Activated T-cell treated with anti-CD3 and anti-CD28 coated beads, Interleukin-2, amount 50 U/mL, for 48 hours (primary cell): ENCODE measurements at places on chromosomes 1 and 21.

DNA sequence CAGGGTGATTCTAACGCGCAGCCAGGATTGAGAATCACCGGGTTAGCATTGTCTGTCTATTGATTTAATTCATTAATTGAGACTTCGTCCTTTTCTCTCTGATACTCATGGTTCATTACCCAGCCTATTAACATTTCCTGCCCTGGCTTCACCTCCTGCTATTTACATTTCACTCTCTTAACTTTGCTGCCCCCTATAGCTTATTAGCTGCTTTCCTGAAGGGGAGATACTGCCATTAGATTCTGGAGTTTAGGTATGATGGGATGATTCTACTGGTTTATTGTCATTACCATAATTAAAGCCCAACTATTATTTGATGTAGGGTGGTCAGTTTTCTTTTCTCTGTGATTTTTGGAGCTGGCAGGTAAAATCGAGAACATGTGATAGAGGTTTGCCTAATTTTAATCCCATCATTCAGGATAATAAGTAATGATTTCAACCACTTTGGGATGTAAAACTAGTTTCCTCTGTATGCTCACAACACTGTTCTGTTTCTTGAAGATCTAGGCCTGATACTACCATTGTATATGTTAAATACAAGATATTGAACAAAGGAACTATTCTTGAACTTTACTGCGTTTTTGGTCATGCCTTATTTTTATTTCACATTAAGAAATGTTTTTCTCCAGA, 6.4 kb downstream of the PPP2R5A start:
- DNase-seq = no peak

DNA sequence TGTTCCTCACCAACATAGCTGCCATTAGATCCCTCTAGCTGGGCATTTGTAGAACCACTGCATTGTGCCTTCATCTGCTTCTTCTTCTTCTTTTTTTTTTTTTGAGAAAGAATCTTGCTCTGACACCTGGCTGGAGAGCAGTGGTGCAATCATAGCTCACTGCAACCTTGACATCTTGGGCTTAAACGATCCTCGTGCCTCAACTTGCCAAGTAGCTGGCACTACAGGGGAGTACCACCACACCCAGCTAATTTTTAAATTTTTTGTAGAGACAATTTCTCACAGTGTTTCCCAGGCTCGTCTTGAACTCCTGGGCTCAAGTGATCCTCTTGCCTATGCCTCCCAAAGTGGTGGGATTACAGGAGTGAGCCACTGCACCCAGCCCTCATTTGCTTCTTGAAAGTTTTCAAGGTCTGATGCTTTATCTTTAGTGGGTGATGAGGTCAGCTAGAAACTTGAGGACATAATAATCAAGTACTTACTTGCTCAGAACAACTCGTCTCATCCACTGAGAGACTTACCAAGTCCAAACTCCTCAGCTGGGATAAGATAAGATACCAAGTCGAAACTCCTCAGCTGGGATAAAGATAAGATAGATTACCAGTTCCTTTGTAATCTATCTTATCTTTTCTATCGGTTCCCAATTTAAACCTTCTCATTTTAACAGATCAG, 71.5 kb downstream of the MACF1 start:
- no peak for DNase-seq

GRCh38 chr1:14977338-14977931, 176.1 kb upstream of the TMEM51 start:
- no peak for DNase-seq

- no peak for DNase-seq
These were observed 77.9 kb upstream of the NFIA start for GRCh38 chr1:61004262-61005003.

GRCh38 chr21:41429305-41429704, 3.3 kb downstream of the MX1 start:
- no peak for DNase-seq

DNA sequence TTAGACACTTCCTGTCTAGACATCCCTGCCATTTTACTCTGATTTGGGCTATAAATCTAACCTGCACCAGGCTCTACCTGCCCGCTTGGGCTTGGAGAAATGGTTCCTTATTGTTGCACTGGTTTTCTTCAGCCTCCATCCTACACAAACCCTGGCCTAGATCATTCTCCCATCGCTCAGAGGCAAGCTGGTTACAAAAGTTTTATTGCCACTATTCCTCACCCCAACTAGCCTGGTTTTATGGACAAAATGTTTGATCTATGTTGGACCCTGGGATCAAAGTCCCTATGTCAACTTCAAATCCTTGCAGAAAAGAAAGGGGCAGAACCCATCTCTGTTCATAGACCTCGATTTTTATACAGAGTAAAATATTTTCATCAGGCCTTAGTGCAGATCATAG, 31.5 kb upstream of the MTF2 start:
- no peak for DNase-seq

GRCh38 chr1:161258439-161259344, at the start of gene PCP4L1:
TSS of gene PCP4L1 (plus strand) at chr1:161258745. CDS start at chr1:161258975, 230 bp downstream.
- peak; percentile 61 for DNase-seq

DNA sequence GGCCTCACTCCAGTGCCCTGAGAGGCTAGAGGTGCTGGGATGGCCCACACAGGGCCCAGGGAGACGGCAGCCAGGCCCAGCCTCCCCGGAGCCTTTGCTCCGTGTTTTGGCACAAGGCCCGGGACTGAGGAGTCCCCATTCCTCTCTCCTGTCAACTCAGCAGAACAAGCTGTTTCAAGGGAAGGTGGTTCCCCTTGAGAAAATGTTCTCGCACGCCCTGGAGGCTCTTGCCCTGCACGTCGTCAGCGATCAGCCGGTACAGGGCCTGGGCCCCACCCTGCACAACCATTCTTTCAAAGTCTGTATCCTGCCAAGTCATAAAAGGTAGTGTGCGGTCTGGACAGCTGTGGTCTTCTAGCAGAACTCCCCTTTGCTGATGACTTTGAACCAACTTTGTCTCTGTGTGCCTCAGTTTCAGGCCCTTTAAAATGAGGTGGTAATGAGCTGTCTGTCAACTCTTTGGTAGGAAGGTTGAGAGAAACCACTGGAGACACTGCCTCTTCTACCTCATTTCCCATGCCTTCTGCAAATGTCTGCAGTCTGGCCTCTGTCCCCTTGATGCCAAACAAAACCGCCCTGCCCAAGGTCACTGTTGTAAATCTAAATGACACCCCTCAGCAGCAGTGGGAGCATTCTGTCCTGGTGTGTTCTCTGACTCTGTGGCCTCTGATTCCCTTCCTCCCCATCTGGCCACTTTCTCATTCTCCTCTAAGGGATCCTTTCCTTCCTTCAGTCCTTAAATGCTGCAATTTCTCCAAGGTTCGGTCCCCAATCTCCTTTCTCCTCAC, 138.6 kb upstream of the JUN start:
- peak; percentile 72 for DNase-seq

- DNase-seq = no peak
These were observed 117.0 kb upstream of the PLD5 start for GRCh38 chr1:242641461-242641860.

DNA sequence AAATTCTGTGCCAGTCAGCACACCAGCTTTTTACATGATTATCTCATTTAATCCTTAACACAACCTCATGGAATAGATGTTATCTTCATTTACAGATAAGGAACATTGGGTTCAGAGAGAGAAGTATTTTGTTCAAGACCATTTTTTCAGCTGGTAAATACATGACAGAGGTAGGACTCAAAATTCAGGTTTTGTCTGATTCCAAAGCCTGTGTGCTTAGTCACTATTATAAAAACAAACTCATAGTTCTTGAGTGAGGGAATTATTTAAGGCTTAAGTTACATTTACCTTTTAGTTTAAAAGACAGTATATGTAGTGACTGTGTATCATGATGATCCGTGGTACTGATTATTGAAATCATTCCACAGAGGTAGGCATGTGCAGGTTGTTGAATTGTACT, 125.2 kb downstream of the MAGI3 start:
- no peak for DNase-seq

DNA sequence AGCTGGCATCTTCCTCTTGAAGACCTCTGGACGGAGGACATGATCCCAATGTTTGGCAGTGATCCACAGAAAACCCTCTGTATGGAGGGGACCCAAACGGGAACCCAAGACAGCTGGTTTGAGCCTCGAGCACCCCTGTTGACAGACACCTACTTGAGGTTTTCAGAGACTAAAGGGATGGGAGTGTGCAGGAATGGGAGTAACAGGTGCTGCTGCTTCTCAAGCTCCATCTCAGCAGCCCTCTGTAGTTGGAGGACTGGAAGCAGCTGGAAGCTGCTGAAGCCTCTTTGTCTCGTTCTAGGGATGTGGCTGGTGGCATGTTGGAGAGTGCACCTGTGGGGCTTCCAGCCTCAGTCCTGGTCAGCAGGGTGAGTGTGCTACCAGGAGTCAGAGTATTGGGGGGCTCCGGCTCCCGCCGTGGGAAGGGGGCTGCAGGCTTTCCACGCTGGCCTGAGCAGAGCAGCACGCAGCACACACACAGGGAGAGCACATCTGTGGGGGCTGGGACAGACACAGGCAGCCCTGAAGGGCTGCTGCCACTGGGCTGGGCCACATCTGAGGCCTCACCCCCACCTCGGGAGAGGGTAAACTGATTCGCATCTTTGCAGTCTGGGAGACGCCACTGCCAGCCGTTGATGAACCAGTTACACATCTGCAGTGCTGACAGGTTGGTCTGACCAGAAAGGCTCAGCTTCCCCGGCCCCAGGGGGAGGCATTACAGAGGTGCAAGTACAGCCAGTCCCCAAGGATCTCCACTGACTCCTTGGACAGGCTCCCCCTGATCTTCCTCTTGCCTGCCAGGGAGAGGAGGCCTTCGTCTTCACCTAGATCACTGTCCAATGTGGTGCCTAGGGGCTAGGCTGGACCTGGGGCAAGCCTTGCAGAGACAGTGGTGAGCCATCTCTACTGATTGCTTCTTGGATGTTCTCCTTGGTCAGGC, 56.6 kb downstream of the ADSS2 start:
- DNase-seq = no peak

- DNase-seq = peak; percentile 88
These were observed 32.1 kb downstream of the CD244 start for GRCh38 chr1:160830321-160831153.

DNA sequence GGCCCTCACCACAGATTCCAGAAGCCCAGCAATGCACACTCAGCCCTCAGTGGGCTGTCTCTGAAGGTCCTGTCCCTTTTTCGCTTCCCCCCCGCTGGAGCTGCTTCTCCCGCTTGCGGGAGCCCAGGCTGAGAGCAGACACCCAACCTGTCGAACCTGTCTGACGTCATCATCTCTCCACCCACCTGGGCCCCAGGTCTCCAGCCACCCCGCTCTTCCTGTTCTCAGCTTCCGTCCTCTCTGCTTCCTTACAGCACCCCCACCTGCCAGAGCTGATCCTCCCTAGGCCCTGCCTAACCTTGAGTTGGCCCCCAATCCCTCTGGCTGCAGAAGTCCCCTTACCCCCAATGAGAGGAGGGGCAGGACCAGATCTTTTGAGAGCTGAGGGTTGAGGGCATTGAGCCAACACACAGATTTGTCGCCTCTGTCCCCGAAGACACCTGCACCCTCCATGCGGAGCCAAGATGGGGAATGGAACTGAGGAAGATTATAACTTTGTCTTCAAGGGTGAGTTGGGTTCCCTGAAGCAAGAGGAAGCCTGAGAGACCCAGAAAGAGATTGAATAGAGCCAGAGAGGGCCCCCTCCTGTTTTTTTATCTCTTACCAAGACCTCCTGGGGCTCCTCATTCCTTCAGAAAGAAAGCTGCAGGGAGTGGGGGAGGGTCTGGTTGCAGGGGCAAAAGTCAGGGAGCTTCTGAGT, at the start of gene RAB25:
Gene RAB25, plus strand, starts transcription at position 224 of the 700 bp plus-strand sequence. Its CDS starts 241 bp downstream, at position 465.
- DNase-seq = no peak

DNA sequence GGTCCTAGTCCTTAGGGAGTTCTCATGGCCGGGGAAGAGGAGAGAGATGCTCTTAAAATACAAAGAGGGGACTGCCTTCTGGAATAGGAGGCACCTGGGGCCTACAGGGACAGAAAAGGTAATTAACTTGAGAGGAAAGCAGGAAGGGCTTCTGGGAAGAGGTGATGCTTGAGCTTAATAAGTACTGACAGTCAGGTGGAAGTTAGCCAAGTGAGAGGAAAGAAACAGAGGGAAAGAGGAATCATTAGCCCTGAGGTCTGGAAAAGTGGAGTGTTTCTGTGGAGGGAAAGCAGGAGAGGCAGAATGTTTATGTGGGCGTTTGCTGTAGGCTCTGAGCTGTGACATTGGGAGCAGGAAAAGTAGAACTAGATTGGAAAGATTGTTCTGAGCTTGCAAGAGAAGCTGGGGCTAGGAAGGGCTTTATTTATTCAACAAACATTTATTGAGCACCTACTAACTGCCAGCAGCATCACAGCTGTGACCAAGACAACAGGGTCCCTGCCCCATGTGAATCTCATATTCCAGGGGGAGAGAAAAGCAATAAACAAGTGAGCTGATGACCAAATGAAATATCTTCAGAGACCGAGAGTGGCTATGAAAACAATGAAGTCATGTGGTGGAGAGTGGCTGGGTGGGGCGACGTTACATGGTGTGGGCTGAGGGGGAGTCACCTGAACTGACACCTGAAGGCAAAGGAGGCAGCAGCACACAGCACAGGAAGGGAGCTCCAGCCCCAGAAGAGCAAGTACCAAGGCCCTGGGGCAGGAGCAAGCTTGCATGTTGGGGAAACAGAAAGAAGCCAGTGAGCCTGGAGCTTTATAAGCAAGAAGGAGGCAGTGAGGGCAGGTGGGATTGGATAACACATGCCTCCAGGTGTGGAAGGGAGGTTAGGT, 4.4 kb upstream of the FNDC5 start:
- no peak for DNase-seq

- no peak for DNase-seq
These were observed 139.1 kb downstream of the TNR start for GRCh38 chr1:175604039-175604941.

- no peak for DNase-seq
These were observed 207.7 kb downstream of the GREM2 start for GRCh38 chr1:240404286-240404685.
